Left lobe of liver (tissue), 2 donors: ENCODE measurements at places on chromosomes 5 and 9. TPM values are rescaled to one million over a fixed set of nuclear protein-coding genes. Genes with fewer than 3 reads are reported as not detected.

Gene CDH9
- total RNA-seq: not detected

Gene OR1Q1
- total RNA-seq: not detected

Gene LRRC19
- 0.55 TPM for total RNA-seq

Gene GFI1B
- total RNA-seq: 0.15 TPM

Gene CCNJL
- 0.48 TPM for total RNA-seq

Gene C9orf50
- not detected for total RNA-seq

Gene SLC45A2
- total RNA-seq: 0.48 TPM

Gene RFESD
- total RNA-seq: 1.6 TPM

Gene ALDH1B1
- total RNA-seq: 53.7 TPM

Gene ADAMTSL2
- 18.0 TPM for total RNA-seq

- DNase-seq: no peak
These were observed 182.7 kb downstream of the ENC1 start for GRCh38 chr5:74457876-74458275.

DNA sequence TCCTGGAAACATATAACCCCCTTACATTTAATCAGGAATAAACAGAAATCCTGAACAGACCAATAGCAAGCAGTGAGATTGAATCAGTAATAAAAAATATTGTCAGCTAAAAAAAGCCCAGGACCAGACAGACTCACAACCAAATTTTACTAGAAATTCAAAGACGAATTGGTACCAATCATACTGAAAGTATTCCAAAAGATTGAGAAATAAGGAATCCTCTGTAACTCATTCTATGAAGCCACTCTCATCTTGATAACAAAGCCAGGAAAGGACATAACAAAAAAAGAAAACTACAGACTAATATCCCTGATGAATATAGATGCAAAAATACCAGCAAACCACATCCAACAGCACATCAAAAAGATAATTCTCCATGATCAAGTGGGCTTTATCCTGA lies 714.0 kb downstream of the SEMA5A start:
- DNase-seq: no peak

GRCh38 chr9:91315191-91315590 lies 46.5 kb downstream of the AUH start:
- DNase-seq: no peak

GRCh38 chr9:134658378-134658955 lies 16.9 kb downstream of the COL5A1 start:
- DNase-seq: no peak

- DNase-seq: no peak
These were observed 1.4 kb downstream of the ODF2 start for GRCh38 chr9:128457207-128457606.

GRCh38 chr5:169772688-169773087 lies 135.6 kb downstream of the DOCK2 start:
- DNase-seq: no peak

DNA sequence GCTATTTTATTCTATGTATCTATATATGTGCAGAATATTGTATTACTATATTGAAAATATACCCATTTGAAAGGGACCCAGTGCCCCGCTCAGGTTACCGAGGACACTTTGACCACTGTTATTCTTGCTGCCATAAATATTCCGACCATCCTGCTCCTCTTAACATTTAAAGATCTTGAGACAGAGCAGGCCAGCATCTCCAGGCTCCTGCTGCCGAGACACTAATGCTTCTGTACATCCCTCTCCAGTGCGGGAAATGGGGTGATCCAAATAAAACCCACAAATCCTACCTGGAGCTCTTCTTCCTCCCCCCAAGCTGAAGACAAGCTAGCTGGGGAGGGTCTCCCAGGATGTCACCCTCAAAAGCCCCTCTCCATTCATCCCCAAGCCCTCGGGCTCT lies 3.9 kb downstream of the SH3PXD2B start:
- DNase-seq: no peak

DNA sequence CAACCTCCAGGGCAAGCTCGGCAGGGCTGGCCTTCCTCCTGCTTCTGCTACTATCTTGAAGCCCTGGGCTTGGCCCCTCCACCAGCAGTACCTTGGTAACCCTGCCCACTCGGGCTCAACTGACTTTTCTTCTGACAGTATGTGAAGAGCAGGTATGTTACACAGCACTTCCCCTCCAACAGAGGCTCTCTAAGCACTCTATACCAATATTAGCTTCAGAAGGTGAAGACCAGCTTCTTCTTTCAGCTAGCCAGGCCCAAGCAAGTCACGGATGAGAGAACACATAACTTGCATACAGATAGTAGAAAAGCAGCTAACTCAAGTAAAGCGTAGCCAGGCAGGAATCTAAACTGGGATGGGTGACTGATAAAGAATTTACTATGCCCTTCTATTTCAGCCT lies 64.3 kb downstream of the FEM1C start:
- DNase-seq: no peak

- no peak for DNase-seq
These were observed 9.6 kb downstream of the LRRC8A start for GRCh38 chr9:128891321-128892220.

- DNase-seq: no peak
These were observed 117.8 kb downstream of the PTTG1 start for GRCh38 chr5:160539431-160539830.

GRCh38 chr5:179142434-179143198 lies 82.4 kb downstream of the ZNF354C start:
- DNase-seq: no peak

DNA sequence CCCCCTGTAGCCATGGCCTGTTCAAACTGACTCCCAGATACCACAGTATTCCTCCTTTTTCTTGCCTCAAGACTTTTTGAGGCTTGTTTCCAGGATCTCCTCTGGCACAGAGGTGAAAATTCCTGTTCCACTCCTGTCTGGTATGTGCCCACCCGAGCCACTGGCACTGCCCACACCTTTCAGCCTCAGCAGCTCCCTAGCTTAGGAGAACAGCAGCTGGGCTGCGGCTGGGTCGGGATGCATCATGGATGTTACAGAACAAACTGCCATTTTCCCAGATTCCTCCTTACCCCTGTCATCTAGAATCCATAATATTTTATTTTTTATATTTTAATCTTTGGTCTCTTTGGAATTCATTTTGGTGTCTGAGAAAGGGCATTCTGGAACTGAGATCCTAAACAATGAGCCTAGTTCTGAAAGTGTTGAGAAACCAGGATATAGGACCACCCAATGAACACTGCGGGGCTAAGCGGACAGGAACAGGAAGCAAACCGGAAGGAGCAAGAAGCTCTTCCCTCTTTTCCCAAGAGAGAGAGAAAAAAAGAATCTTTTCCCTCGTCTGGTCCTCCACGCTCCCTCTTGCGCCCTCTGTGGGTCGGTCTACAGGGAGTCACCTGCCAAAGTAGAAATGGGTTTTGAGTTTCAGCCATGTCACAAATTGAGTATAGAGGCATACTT lies 12.5 kb downstream of the OR2S2 start:
- peak; percentile 76 for DNase-seq

DNA sequence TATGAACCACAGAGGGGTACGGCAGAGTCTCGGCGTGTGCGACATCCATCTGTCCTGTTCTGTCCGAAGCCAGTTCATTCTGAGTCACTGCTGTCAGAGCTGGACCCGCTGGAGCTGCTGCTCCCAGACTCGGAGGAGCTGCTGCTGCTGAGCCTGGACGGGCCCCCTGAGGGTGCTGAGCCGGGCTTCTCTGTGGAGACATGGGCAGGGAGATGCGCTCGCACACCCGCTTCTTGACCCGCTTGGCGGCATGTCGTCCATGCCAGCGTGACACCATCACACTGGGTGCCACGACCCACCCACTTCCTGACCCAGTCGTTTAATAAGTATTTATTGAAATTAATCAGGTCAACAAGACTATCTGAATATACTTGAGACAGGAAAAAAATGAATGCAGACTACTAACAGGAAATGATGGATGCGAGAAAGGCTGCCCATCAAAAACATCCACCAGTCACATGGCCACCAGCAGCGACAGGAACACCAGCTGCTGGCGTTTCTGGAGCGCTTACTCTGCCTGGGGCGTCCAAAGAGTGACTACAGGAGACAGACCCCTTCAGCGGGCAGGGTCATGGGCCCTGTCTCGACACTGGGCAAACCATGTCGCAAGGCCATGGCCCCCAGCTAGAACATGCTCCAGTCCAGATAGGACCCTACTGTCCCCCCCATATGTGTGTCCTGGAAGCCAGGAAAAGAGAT lies 8.4 kb downstream of the BRD3OS start:
- DNase-seq: no peak

DNA sequence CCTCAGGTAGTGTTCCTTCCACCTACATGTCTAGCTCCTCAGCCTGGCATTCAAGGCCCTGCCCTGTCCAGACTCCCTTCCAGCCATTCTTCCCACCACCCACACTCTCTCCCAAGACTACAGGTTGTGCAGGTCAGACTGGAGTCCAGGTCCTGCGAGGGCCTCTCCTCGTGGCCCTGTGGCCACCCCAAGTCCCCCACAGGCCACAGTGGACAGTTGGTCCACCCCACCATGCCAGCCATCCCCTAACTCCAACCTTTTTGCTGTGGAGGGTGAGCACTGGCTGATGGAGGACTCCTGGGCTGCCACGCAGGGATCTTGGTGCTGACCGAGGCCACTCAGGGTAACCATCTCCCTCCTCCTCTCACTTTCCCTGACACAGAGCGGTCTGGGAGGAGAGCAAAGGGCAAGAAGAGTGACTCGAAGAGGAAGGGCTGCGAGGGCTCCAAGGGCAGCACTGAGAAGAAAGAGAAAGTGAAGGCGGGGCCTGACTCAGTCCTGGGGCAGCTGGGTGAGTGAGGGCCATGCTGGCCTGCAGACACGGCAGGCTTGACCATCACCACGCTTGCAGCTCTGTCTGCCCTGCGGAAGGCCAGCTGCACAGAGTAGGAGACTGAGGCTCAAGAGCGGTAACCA lies 51.0 kb downstream of the JADE2 start:
- no peak for DNase-seq

GRCh38 chr5:59187857-59188256 lies 605.0 kb downstream of the RAB3C start:
- no peak for DNase-seq

GRCh38 chr9:14441976-14442651 lies 128.2 kb upstream of the NFIB start:
- no peak for DNase-seq

DNA sequence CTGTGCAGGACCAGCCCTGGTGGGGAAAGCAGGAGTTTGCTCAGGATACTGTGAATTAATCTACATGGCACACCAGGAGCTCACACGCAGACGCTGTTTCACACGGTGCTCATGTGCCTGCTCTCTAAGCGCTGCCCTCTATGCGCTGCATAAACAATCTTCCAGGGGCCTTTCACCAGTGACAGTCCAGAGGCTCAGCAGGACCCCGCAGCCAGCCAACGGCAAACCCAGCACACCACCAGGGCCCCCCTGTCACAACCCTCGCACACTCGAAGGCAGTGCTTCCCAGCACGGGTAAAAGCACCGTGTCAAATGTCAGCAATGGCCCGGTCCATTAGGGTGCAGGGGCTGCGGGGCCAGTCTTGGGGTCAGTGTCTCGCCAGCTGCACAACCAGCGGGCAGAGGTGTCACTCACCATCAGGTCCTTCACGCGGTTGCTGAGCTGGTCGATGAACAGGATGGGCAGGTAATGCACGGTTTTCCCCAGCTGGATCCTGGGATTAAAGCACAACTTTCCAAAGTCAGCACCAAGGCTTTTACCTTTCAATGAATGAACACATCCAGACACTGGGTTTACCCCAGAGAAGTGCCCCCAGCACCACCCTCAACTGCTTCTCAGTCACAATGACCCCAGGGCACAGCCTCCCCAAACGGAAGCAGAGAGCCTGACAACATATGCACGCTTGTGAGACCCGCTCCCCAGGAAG lies 7.3 kb downstream of the CLPTM1L start:
- DNase-seq: no peak

DNA sequence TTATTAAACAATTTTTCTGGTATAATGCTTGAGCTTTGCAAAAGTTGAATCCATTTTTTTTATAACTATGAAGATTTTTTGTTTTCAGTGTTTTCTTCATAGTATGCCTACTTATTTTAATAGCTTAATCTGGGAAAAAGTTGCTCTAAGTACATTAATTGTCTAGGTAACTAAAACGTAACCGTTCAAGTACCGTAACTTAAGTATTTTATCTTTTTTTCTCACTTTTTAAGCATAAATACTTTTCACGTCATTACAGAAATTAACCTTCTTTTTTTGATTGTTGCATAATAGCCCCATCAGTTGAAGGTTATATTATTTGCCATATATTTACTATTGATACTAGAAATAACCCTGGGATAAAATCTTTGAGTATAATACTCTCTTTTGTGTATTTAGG lies 15.2 kb downstream of the TNPO1 start:
- no peak for DNase-seq

DNA sequence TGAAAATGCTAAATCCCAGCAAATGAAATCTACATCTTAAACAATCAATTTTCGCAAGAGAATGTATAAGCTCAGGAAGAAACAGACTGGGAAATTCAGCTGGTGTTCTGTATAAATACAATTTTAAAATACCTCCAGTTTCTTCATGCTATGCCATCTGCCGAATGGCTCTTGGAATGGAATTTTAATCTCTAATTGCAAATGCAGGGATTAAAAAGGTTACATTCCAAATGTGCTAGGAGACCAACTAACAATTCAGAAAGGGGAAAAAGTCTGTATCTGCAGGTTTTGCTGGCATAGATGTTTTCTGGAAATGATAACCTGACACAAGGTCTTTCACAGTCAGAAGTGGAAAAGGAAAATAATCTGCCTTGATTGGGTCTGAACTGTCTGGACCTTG lies 379.7 kb downstream of the MAT2B start:
- no peak for DNase-seq

- no peak for DNase-seq
These were observed 2.5 kb downstream of the TJP2 start for GRCh38 chr9:69176471-69177171.

DNA sequence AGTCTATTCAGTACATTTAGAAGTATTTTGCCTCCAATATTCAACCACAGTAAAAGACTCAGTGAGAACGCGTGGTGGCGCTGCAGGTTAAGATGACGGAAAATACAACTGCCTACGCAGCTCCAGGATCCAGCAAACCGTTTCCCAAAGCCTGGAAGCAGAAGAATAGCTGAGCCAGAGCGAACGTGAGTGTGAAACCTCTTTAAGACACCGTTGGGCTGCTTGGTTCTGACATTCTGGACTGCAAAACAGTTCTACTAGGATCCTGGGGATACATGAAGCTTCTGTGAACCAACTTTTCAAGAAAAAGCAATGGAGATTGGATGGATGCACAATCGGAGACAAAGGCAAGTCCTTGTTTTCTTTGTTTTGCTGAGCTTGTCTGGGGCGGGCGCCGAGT lies at the start of gene PCDHB16:
TSS of gene PCDHB16 (plus strand) at position 140 of the 400 bp plus-strand sequence. CDS start at position 313, 173 bp downstream.
- no peak for DNase-seq

- no peak for DNase-seq
These were observed 3.6 kb upstream of the NPR3 start for GRCh38 chr5:32707418-32707997.

GRCh38 chr5:150043657-150044328 lies 42.6 kb downstream of the CSF1R start:
- no peak for DNase-seq

DNA sequence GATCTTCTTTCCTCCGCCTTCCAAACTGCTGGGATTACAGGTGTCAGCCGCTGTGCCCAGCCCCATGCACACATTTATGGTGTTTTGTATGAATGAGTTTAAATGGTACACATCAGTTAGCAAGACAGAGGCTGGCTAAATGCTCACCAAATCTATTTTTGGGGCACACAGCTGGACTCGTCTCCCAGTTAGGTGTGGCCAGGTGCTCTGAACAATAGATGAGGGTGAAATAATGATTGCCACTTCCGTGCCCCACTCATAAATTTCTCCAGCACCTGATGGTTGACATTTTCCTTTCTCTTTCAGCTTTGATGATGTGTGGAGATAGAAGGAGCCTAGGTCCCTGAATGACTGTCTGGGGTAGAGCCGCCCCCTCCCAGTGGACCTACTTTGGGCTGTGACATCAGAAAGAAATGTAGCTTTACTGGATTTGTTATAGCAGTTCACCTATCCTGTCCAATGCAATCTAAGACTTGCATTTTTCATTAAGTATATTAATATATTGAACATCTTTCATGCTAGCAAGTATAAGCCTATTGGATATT lies 8.6 kb upstream of the RAPGEF1 start:
- DNase-seq: no peak
